Posterior cingulate gyrus (tissue), 11 donors: ENCODE measurements at places on chromosomes 7 and 10.
A peak's percentile ranks its signal among the peaks of the same experiment; 100 is the strongest.

DNA sequence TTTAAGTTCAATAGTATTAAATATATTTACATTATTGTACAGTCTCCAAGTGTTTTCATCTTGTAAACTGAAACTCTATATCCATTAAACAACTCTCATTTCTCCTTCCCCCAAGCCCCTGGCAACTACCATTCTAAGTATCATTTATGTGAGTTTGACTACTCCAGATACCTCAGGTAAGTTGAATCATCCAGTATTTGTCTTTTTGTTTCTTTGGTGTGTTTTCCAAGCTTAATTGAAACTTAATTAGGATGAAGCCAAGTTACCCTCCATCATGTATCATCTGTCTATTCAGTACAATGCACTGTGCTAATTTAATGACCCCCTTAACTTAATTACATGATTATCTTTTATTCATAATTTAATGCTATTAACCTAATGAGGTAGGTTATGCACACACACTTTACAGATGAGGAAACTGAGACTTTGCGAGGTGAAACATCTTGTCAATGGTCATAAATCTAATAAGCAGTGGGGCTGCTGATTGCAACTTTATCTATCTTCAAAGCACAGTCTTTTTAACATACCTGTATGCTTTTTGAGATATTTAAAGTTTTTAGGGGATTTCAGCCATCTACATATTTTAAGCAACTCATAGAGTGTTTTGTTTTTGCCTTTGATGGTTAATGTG, 663 bp downstream of the MACC1 start:
- no peak for DNase-seq

- no peak for DNase-seq
These were observed 1138.6 kb upstream of the SORCS1 start for GRCh38 chr10:108303149-108303548.

- DNase-seq = no peak
These were observed 144.0 kb downstream of the PLCE1 start for GRCh38 chr10:94137747-94138146.

DNA sequence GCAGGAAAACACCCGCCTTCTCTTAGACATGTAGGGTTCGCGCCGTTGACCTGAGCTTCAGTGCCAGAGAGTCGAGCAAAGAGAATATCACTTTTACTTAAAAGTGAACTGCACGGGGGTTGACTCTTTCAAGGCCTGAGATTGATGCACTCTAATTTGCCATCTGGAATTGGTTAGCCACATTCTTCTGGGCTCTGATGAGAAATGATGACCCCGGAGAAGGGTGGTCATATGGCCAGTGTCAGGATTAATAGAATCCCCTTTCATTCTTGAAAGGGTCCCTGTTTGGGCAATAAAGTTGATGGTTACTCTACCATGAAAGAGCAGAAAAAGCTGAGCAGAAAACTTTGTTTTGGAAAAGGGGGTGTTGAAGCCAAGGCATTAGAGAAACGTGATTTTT, 31.2 kb downstream of the GRK5 start:
- no peak for DNase-seq

GRCh38 chr7:102182016-102182415, 104.7 kb upstream of the SH2B2 start:
- no peak for DNase-seq

DNA sequence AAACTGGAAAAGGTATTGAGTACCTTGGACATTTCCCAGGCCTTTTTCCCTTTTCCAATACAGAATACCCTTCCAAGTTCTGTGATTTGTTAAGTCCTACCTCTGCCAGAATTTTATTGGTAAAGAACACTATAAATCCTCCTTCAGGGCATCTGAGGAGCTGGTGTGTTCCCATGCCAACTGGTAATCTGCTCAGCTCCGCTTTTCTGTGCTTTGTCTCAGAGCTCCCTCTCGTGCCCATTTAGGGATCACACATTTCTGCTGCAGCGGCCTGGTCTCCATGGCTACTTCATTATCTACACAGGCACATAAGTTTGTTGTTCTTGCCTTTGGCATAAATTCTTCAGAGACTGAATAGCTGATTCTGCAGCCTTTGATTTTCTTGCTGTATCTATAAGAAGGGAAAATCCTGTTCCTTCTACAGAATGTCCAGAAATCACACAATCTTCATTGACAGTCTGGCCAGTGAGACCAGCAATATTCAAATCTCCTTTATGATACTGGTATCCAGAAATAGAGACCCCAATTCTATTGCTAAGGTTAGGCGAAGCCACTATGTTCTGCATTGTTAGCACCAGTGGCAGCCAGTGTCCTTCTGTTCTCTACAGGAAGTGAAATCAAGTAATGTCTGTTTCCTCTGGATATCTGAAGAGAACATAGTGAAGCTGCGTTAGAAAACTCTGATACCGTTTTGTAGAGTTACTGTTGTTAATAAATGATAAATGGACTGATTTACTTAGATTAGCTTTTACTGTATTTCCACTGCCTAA, 51.9 kb downstream of the DENND11 start:
- peak; percentile 63 for DNase-seq

GRCh38 chr10:126270111-126270510, 118.2 kb downstream of the ADAM12 start:
- no peak for DNase-seq

- DNase-seq = peak; percentile 91
These were observed 25.8 kb upstream of the TMEM120A start for GRCh38 chr7:76020031-76020714.

DNA sequence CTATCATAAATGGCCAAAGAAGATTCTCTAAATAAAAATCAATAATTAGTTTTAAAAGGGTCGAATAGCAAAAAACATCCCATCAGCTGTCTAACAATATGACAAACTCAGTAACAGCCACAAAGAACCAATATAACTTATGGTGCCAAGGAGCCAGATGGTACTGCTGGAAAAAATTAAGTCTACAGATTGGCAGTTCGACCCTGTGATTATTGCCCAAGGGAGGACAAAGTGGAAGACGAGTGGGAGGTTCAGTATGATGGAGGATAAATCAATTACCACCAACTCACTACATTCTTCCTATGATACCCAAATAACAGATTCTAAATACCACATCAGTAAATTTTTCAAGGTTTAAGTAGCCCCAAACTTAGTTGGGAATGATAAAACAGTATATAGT, 49.0 kb downstream of the SKAP2 start:
- no peak for DNase-seq

GRCh38 chr10:104322416-104322782, 15.9 kb downstream of the ITPRIP start:
- peak; percentile 62 for DNase-seq

GRCh38 chr10:47238331-47239095, 61.5 kb upstream of the GDF10 start:
- no peak for DNase-seq

DNA sequence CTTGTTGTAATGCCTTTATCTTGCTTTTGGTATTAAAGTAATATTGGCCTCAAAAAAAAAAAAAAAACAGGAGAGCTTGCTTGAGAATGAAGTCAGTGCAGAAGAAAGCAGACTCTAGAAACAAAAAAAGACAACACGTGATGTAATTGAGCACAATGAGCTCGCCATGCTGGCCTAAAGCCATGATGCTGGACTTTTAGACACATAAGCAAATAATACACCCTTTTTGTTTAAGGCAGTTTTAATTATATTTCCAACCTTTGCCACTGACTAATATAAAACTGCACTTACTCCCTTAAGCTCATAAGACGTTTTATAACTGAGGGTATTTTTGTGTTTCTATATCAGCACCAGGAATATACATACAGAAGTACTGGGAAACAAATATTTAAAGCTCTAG, 798.3 kb downstream of the KCNMA1 start:
- DNase-seq = no peak

DNA sequence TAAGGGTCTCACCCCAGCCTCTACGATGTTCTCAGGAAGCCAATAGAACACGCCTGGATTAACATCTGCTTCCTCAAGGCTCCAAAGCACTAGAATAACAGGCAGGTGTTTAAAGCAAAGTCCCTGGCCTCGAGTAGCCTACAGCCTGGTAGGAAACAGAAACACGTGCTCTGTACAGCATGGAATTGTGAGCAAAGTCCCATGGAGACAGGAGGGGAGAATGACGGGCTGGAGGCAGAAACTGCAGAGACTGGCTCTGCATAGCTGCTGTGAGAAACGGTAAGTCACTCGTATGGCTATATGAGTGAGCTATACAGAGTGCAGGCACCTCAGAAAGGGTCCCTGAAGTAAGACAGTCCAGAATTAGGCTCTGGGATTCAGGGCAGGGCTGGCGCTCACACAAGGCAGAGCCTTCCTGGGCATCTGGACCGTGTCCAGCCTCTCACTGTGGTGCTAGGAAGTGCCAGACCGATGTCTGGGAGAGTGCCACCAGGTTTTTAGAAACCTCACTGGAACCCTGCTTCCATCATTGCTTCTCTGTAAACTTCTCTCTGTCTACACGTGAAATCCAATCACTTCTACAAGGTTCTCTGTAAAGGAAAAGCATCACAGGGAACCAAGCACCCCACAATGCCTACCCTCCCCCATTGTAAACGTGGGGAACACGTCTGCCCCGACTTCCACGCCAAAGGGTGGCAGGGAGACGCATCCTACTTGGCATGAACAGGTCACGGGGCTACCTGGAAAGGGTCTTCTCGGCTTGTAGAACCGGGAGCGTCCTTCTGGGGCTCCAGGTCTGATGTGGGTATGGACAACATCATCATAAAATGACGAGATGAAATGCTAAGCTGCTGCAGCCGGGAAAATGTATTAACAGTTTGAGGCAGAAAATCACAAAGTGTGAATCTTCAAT, 38.8 kb upstream of the SHH start:
- DNase-seq = no peak

DNA sequence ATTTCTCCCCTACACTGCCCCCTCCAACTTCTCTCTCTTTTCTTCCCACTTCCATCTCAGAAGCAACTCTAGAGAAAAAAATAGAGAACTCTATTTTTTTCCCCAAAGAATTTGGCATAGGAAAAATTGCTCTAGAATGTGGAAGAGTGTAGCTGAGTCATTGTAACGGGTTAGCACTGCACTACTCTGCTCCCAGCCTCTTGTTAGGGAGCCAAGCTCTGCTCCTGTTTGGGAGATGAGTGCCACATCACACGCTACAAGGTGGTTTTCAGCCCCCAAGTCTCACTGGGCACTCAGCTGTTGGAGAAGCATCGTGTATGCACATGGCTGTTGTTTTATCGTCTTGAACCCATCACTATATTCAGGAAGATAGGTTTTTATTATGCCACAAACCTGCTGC, 136.4 kb downstream of the BMPER start:
- peak; percentile 24 for DNase-seq

GRCh38 chr10:30798646-30799185, 169.2 kb upstream of the LYZL2 start:
- no peak for DNase-seq

DNA sequence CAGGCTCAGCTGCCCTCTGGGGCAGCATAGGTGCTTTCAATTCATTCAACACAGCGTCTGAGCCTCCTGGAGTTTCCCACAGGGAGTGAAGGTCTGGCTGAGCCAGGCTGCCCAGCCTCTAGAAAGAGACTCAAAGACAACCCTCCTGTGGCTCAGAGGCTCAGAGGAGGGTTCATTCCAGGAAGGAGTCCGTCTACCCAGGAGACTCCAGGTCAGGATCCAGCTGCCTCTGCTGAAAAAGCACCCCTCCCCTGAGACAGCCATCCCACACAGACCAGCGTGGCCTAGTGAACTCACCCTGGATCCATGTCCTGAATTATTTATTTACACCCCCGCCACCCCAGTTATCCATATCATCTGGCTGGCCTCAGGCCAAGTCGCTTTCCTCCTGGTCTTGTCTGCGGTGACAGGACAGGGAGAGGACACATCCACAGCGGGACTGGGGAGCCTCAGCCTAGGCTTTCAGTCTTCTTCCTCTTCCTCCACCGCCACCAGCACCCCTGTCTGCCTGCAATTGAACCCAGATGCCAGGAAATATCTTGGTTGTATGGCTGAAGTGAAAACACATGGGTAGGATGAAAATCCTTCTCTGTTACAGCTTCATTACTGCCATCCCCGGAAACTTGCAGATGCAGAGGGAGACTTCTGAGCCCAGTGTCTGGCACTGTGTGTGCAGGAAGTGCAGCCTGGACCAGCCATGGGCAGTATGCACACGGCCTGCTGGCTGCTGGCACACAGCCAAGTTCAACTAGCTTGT, 44.0 kb upstream of the COL13A1 start:
- DNase-seq = no peak

DNA sequence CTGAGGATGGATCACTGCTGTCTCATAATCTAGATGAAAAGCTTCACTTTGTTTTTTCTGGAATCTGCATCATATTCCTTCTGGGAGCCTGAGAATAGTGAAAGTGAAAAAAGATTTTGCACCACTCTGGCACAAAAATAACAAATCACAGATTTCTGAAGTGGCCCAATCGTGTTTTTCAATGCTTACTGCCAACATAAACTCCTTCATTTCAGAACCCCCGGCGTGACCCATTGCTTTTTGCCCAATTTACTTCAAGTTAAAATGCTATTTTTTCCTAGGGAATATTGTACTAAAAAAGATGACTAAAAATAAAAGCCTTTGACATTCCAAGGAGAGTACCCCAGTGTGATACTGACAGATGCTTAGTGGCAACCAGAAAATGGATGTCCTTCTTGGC, 53.7 kb upstream of the ANK3 start:
- no peak for DNase-seq

DNA sequence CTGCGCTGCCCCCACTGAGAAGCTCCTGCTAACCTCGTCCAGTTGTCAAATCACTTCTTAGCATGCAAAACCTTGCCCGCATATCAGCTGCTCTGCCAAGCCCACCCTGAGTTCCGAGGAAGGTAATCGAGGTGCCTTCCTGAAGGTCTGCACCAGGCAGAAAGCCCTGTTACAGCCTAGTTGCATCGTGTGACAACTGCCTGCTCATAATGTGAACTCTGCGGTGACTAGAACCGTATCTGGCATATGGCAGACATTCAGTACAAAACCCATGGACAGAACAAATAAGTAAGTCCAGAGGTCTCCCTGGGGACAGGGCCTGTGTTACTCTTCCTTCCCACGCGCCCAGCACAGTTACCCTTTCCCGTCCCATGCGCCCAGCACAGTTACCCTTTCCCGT, 394.3 kb downstream of the DNAJB6 start:
- DNase-seq = no peak

DNA sequence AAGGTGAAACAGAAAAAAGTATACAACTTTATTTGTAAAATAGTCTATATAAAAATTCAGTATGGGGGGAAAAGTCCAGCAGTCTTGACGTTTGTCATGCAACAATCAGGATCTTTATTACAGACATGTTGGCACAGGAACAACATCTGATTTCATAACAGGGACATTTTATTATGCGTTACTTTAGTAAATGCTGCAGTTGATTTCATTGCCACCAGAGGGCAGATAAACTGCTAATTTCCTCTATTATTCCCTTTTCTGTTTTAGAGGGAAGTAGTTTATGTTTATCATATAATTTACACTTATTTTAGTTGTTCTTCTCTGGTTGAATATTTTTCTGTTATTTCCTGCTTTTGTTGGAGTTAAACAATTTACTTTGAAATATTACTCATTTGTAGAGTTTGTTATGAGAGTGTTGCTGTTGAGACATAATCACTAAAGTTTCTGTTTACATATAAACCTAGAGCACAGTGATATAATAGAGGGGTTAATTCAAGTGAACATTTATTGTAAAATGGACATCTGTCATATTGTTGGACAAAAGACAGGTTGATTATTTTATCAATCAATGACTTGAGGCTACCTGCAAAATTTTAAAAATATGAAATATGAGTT, 3.3 kb downstream of the PLXDC2 start:
- no peak for DNase-seq
